ENCODE measurements at places on chromosomes 3 and 15. TPM values are rescaled to one million over a fixed set of nuclear protein-coding genes. Genes with fewer than 3 reads are reported as not detected.

GPR62 gene
- total RNA-seq: not detected

CHRNA7 gene
- 4.8 TPM for total RNA-seq

CKMT1A gene
- 0.66 TPM for total RNA-seq

CIDEC gene
- total RNA-seq: 153 TPM

COL6A6 gene
- total RNA-seq: 0.98 TPM

SLC6A6 gene
- total RNA-seq: 52.4 TPM

DNA sequence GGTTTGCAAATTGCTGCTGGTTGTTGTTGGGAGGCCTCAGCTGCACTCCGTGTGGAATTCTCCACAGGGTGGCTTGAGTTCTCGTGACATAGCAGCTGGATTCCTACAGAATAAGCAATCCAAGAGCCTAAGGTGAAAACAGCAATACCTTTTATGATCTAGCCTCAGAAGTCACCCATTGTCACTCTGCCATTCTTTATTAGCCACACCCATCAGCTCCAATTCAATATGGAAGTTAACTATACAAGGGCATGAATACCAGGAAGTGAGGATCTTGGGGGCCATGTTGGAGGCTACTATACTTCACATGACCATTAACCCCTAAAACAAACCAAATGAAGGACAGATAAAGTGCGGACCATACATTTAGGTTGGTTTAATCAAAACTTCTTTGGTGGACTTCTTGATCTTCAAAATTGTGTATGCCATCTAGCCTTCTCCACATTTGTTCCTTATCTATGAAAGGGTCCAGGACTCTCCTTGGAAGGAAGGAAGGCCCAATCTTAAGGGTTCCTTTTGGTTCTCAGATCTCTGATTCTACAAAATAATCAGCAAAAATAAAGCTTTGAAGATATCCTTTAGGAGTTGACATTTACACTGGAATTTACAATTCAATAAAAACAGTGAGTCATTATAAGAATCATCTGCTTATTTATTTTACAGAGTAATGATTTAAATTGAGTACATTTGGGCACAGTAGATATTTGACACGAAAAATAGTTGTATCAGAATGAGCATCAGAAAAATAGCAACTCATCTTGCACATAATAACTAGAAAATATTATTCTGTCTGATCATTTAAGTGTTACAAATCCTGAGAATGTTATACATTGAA lies 21.5 kb downstream of the CIAO2A start:
- peak overlapping the region; percentile 80 for H3K27ac ChIP-seq
- no peaks in the 10 kb centered on the region for H3K4me1 ChIP-seq

GRCh38 chr3:177195242-177195991 lies 1.9 kb downstream of the TBL1XR1 start:
- H3K4me1 ChIP-seq: no peaks in the 10 kb centered on the region
- peak overlapping the region; percentile 100 for H3K27ac ChIP-seq
- H3K4me3 ChIP-seq: peak overlapping the region; percentile 98
- no peaks in the 10 kb centered on the region for H3K36me3 ChIP-seq
- H3K27me3 ChIP-seq: no peaks in the 10 kb centered on the region
- no peak for DNase-seq

- H3K27ac ChIP-seq: no peak overlapping the region
- DNase-seq: no peak
- H3K36me3 ChIP-seq: no peaks in the 10 kb centered on the region
- no peak overlapping the region for H3K4me3 ChIP-seq
- H3K27me3 ChIP-seq: no peaks in the 10 kb centered on the region
These were observed 39.0 kb downstream of the UNC13C start for GRCh38 chr15:54017251-54017650.

GRCh38 chr15:80531796-80532195 lies 127.6 kb downstream of the ARNT2 start:
- H3K27me3 ChIP-seq: no peaks in the 10 kb centered on the region
- H3K36me3 ChIP-seq: no peaks in the 10 kb centered on the region
- H3K4me1 ChIP-seq: no peaks in the 10 kb centered on the region
- H3K4me3 ChIP-seq: no peak overlapping the region
- no peak overlapping the region for H3K27ac ChIP-seq

- no peaks in the 10 kb centered on the region for H3K36me3 ChIP-seq
- H3K27me3 ChIP-seq: no peaks in the 10 kb centered on the region
- H3K27ac ChIP-seq: no peak overlapping the region
- H3K4me3 ChIP-seq: no peak overlapping the region
- H3K4me1 ChIP-seq: no peaks in the 10 kb centered on the region
These were observed 69.2 kb downstream of the MAP2K5 start for GRCh38 chr15:67611370-67612369.

DNA sequence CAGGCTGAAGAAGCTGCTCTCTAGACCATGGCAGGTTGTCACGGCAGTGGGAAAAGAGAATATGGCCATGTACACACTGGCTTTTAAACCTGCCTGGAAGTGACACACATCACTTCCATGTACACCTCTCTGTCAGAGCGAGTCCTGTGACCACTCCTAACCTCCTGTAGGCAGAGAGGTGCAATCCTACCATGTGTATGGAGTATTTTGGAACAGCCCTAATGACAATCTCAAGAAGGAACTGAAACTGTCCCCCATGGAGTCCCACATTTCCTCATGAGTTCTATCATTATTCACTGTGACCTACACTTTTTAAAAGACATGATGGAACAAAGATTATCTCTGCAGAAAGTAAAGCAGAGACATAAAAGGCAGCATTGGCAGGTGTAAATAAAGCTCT lies 153.4 kb upstream of the PFN2 start:
- no peaks in the 10 kb centered on the region for H3K36me3 ChIP-seq
- H3K27ac ChIP-seq: no peak overlapping the region
- no peak overlapping the region for H3K4me3 ChIP-seq
- no peaks in the 10 kb centered on the region for H3K4me1 ChIP-seq
- H3K27me3 ChIP-seq: no peaks in the 10 kb centered on the region
- no peak for DNase-seq

DNA sequence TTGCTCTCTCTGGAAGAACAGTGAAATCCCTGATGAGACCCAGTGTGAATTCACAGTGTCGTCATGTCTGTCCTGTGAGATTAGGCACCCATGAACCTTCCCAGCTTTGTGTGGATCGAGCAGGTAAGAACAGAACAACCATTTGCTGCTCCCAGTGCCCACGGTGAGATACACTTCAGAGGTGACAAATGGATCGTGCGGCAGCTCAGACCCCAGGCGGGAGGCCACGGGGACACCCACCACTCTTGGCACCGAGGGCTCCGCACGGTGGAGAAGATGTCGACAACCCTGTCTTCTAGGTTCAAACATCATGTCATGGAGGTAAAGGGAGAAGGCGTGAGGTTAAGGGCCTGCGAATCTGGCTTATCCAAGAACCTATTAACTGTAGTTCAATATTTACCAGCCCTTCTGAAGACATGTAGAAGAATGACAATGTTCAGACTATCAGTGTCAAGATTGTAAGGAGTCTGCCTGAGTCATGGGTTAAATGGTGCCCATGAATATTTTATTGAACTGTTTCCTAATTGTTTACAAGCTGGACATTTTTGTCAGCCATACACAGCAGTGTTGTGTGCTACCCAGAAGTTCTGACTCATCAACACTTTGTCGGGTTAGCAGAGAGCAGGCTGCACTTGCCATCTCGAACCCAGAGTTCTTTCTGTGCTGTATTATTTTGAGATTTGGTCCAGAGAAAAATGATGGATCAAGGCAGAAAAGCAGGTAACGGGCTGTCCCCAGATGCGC lies 15.5 kb upstream of the PCSK6 start:
- H3K4me3 ChIP-seq: no peak overlapping the region
- no peaks in the 10 kb centered on the region for H3K4me1 ChIP-seq
- no peaks in the 10 kb centered on the region for H3K36me3 ChIP-seq

GRCh38 chr3:15492847-15493360 lies 28.6 kb downstream of the COLQ start:
- no peak for DNase-seq
- no peaks in the 10 kb centered on the region for H3K4me1 ChIP-seq
- H3K27ac ChIP-seq: no peak overlapping the region
- H3K36me3 ChIP-seq: no peaks in the 10 kb centered on the region
- H3K4me3 ChIP-seq: no peak overlapping the region

DNA sequence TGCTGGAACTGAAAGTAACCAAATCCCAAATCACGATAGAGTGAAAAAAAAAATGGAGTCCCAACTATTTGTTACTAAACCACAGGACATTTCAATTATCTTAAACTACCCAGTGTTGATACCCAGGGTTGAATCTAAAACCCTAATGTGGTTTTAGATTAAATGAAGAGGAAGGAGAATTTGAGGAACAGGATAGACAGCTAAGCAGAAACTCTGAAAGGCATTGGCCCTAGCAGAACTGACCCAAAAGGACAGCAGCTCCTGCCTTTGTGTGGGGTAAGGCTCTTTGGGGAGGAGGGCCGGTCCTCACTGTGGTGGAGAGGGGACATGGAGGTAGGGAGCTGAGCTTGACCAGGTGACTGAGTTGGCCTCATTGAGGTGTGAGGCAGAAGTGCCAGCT lies 30.7 kb upstream of the SNRK start:
- H3K4me1 ChIP-seq: no peaks in the 10 kb centered on the region
- H3K36me3 ChIP-seq: no peaks in the 10 kb centered on the region
- no peaks in the 10 kb centered on the region for H3K27me3 ChIP-seq
- no peak overlapping the region for H3K4me3 ChIP-seq
- H3K27ac ChIP-seq: no peak overlapping the region
- DNase-seq: no peak

DNA sequence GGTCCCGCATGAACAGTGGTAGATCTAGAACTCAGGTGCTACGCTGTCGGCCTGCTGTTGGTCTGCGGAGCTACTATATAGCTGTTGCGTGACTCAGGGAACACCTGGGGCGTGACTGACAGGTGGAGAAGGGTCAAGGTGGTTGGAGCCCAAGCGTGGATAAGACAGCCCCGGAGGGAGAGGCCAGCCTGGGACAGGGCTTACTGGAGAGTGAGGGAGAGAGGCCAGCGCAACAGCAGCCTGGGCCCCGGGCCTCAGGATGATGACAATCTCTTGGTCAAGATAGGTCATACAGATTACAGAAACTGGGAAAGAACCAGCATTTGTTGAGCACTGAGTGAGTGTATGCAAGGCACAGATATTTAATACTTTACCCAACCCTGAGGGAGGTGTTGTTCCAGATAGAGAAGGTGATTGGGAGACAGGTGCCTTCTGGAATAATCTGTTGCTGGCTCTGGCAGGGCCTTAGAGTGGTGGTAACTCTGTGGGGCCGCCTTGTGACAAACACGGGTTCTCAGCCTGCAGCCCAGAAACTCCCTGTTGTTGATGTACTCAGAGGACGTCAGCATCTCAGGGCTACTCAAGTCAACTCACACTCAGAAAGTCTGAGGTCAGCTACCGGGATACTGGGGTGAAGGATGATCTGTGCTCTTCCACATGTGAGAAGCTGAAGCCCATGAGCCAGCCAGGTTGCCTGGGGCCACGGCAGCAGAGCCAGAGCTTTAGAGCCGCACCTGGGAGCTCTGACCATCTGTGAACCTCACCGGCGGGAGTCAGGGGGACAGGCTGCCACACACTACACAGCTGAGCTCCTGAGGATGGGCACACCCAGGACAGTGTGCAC lies 265.4 kb upstream of the HES1 start:
- H3K4me1 ChIP-seq: no peaks in the 10 kb centered on the region
- H3K36me3 ChIP-seq: no peaks in the 10 kb centered on the region
- H3K27ac ChIP-seq: peak overlapping the region; percentile 61
- H3K27me3 ChIP-seq: peaks cover 5% of the 10 kb centered on the region

GRCh38 chr3:2802429-2802828 lies 307.7 kb downstream of the IL5RA start:
- no peaks in the 10 kb centered on the region for H3K27me3 ChIP-seq
- H3K4me3 ChIP-seq: no peak overlapping the region
- no peak overlapping the region for H3K27ac ChIP-seq
- no peak for DNase-seq
- H3K4me1 ChIP-seq: no peaks in the 10 kb centered on the region

- no peak overlapping the region for H3K4me3 ChIP-seq
- DNase-seq: no peak
- H3K27me3 ChIP-seq: no peaks in the 10 kb centered on the region
- no peaks in the 10 kb centered on the region for H3K4me1 ChIP-seq
These were observed 220.3 kb upstream of the STT3B start for GRCh38 chr3:31312400-31312799.

- H3K27ac ChIP-seq: no peak overlapping the region
- H3K36me3 ChIP-seq: no peaks in the 10 kb centered on the region
These were observed 7.3 kb downstream of the FAM98B start for GRCh38 chr15:38461066-38461833.

All from breast epithelium (tissue), 4 donors.